ELF-1 (cell line): ENCODE measurements at places on chromosomes 7 and 10.

GRCh38 chr10:68752711-68753350, 31.8 kb downstream of the CCAR1 start:
- DNase-seq = no peak

GRCh38 chr10:118107541-118107940, 60.8 kb upstream of the RAB11FIP2 start:
- DNase-seq = no peak

DNA sequence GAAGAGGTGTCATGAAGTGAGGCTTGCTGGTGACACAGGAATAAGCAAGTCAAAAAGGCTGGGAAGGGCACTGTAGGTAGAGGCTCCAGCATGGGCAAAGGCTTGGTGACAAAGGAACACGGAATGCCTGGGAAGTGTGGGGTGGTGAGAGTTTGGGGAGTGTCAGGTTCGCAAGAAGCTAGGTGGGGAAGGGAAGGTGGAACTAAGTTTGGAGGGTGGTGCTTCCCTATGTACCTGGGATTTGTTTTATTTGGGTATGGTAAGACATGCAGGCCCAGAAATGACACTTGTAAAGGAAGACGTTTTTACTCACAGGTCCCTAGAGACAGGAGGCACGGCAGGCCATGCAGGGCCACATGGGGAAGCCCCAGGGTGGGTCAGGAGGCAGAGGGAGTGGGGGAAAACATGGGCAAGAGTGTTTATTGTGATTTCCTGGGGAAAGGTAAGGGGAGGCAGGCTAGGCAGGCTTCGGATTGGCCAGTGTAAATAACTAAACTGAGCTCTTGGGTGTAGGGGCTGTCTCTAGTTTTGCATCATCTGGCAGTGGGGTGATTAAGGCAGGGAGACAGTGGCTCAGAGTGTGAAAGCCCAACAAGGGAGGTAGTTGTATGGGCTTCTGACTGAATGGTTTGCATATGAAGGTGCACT, 52.1 kb downstream of the SH2D4B start:
- DNase-seq = peak; percentile 26

- DNase-seq = no peak
Observed at GRCh38 chr10:51300617-51301304, 226.5 kb downstream of the PRKG1 start.

GRCh38 chr10:86536294-86536861, 14.8 kb upstream of the WAPL start:
- DNase-seq = peak; percentile 68

DNA sequence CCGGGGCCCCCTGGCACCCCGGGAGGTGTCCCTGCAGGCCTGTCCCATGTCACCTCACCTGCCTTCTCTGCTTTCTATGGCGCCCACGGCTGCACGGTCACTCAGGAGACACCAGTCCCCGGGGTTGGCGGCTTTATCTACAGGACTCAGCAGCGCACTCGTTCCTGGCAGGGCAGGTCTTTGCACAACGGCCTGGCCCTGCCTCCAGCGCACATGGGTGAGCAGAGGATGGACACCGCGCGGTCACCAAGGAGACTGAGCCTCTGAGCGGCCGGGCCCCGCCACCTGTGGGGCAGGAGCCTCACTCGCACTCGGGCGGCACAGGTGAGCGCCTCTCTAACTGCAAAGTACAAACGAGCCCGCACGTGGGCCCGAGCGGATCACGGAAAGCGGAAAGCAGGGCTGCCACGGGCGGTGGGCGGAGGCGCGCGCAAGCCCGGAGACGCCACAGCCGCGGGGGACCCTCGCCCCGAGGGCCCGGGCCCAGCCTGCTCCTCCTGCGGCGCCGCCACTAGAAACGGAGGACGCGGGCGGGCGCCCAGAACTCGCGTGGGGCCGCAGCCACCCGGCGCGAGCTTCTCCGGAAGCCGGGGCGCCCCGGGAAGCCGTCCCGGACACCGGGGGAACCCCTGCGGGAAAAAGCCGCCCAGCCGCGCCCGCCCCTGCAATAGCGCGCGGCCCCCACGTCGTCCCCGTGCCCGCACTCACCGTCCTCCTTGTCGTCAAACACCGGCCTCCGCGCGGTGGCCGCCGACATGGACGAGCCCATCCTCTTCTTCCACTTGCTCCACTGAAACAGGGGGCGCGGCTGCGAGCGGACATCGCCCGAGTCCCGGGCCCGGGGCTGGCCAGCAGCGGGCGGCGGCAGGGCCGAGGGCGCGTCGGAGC, 642 bp downstream of the STK32C start:
- DNase-seq = no peak

DNA sequence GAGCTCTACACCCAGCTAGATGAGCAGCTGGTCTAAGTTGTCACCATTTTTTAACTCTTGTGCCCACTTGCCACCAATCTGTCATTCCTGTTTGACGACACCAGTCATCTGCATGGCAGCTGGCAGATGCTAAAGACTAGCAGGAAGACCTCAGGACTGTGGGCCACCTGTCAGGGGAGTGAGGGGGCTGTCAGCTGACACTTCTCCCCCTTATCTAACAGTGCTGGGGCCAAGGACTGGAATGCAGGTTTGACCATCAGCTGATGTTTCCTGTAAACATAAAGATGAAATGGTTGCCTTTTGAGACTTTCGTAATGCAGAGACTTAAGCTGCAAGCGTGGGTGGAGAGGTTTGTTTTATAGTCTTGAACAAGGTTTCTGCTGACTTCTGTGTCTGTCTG, 93.5 kb downstream of the WNT2 start:
- no peak for DNase-seq

- no peak for DNase-seq
Observed at GRCh38 chr7:39541511-39541910, 24.7 kb upstream of the YAE1 start.

GRCh38 chr7:84328571-84328970, 134.0 kb upstream of the SEMA3A start:
- no peak for DNase-seq

GRCh38 chr10:13440185-13441061, 88.4 kb downstream of the BEND7 start:
- peak; percentile 84 for DNase-seq

DNA sequence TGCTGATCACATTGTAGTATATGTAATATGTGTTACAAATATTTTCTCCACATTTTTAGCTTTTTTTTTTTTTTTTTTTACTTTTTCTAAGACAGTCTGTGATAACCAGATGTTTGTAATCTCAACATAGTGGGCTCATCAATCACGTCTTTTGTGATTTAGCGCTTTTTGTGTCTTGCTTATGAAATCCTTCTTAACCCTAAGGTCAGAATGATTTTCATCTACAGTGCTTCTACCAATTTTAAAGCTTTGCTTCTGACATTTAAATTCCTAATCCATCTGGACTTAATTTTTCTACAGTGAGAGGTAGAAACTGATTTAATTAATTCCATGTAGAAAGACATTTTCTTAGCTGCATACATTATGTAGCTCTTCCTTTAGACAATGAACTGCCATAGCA, 626.4 kb downstream of the TNS3 start:
- no peak for DNase-seq

DNA sequence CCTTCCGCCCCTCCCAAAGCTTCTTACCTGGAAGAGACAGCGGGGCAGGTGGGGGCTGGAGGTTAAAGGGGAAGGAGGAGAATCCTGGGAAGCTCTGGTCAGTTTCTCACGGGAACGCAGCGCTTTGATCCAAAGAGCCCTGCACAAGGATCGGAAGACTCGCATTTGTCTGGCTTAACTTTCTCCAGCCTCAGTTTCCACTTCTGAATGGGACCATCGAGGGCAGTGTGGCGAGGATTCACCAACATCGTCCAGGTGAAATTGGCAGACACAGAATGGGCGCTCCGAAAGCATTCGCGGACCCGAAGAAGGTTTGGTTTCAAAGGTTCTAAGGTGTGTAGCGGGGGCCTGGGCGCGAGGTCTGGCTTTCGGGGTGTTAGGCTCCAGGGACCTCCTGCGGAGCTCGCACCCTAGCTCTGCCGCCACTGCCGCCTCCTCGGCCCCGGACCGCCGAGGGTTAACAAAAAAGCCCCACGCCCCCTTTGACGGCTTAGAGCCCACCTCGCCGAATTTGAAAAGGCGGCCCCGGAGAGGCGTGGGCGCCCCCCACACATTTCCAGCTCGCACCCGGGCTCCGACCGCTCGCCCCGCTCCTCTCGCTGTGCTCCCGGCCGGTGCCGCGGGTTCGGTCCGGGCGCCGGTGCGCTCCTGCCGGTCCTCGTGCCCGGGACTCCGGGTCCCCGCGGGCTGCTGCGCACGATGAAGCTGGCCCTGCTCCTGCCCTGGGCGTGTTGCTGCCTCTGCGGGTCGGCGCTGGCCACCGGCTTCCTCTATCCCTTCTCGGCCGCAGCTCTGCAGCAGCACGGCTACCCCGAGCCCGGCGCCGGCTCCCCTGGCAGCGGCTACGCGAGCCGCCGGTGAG, at the start of gene COL26A1:
TSS of gene COL26A1 (plus strand) at position 542 of the 862 bp plus-strand sequence. CDS start at position 700, 158 bp downstream.
- peak; percentile 73 for DNase-seq

- no peak for DNase-seq
Observed at GRCh38 chr7:155959894-155960293, 147.6 kb upstream of the SHH start.

- DNase-seq = no peak
Observed at GRCh38 chr7:115410972-115411686, 489.2 kb downstream of the MDFIC start.

GRCh38 chr7:98211221-98211675, at the start of gene BHLHA15:
BHLHA15 (plus strand) TSS chr7:98211439; CDS start chr7:98212310, 871 bp downstream.
- DNase-seq = no peak

DNA sequence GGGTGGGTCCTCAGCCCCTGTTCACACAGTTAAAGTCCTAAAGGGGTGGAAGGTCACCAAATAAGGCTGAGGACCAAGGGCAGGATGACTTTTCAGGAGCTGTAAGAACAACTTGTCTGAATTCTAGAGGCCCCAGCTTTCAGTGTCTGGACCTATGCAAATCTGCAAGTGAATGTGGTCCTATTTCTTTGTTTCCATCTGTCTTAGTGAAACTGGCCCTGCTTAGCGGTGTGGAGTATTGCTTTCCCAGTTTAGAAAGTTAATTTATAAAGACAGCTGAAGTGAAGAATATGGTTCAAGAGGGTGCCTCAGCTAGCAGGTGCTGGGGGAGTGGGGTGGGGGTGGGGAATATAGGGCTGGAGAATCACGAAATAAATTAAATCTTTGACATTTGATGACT, 40.1 kb downstream of the HHEX start:
- DNase-seq = no peak

- no peak for DNase-seq
Observed at GRCh38 chr10:108561649-108562048, 1361.7 kb downstream of the XPNPEP1 start.

GRCh38 chr10:119341459-119342301, 134.3 kb downstream of the GRK5 start:
- DNase-seq = peak; percentile 62

DNA sequence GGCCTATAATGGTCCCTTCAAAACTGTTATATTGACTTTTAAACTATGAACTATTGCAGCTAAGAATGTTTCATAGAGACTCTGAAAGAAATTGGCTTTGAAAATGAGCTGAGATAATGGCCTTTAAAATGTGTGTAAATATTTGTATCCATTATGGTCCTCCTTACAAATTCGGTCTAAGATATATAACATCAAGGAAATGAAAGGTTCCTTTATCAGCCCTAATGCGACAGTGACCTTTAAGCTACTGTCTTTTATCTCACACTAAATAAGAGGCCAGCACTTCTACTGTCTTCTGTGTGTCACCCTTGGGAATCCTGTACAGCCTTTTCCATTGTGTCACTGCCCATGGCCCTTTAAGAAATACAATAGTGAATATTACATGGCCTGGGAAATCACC, 19.5 kb downstream of the COL28A1 start:
- no peak for DNase-seq

DNA sequence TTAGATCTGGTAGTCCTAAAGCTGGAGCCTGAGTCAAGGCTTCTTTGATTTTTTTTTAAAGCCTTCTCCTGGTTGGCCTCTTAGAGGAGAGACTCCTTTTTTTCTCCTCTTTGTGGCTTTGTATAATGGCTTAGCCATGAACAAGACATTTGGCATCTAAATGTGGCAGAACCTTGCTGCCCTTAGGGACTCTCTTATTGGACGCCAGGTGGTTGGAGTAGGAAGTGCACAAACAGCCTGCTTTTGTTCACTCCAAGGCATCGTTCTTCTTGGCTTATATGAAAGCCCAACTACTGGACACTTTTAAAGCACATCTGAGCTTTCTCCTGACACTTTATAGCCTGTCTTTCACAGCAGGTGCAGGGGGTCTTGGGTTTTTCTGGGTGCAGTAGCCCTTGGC, 25.0 kb downstream of the ZPBP start:
- peak; percentile 13 for DNase-seq

DNA sequence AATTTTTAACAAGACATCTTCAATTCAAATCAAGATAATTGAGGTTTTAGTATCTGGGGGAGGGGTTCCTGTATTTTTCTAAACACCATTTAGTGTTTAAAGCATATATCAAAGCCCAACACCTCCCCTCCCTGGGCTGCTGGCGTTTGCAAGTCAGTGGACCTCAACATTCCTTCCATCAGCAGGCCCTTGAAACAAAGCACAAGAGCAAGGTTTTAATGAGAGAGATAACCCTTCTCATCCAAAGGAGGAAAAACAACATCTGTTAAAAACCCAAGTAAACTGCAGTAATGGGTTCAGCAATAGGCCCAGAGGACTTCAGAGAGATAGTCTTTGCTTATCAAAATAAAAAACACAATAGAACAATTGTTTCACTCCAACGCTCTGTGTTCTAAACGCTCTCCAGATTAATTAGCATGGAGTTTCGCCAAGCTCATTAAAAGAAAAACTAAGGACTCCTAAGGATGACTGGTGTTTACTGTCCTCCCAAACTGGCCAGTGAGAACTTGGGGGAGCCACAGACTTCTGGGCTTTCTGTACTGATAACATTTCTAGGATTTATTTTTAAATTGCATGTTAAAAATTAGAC, 2.5 kb downstream of the JCAD start:
- peak; percentile 62 for DNase-seq

GRCh38 chr7:45469103-45469502, 105.1 kb upstream of the ADCY1 start:
- no peak for DNase-seq

GRCh38 chr10:13852872-13853271, 266.1 kb downstream of the PRPF18 start:
- DNase-seq = no peak

GRCh38 chr10:79250259-79250658, 97.0 kb upstream of the PPIF start:
- DNase-seq = no peak

DNA sequence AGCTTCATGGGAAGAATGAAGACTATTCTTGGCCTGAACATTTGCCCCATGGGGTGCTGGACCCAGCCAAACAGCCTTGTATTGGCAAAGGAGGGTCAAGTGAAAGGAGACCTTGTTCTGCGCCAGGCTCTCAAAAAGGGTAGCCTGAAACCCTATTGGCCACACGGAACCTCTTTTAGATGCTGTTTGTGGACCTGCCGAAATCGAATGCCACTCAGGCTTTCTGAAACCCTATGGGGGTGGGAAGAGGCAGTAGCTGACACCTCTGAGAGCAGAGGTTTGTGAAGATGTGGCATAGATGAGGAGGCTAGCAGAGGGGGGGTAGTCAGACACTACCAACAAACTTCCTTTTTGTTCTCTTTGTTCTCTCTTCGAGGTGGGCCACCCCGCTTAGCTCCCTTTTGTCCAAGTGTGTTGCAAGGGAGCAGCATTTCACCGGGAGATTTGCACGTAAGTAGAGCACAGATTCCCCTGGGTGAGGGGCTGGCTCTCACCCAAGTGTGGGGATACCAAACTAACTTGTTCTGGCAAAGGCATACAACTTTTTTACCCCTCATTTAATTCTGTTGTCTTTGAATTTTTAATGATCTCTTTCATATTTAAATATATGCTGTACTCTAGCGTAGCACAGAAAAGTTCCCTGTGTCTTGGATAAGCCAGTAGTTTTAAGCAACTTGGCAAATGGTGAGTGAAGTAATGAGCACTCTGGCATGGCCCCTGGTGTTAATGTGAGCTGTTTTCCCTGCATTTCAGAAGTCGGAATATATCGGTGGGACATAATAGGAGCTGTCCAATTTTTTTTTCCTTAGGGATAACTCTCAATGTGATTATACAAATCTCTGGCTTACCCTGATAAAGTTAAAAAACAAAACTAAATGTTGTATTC, 107.7 kb downstream of the SEPTIN7 start:
- no peak for DNase-seq
